LHCN-M2 (cell line): ENCODE measurements at places on chromosomes 1 and 21. TPM values are rescaled to one million over a fixed set of nuclear protein-coding genes. Genes with fewer than 3 reads are reported as not detected.

The DEPDC1 gene
- total RNA-seq = 134 and 141 TPM in 2 replicates

The PLEKHO1 gene
- total RNA-seq = 107 and 111 TPM in 2 replicates

The LCE1B gene
- not detected in 2 replicates for total RNA-seq

The PDXK gene
- 47.6 and 59.9 TPM in 2 replicates for total RNA-seq

The CDC14A gene
- total RNA-seq = 5.8 and 6.7 TPM in 2 replicates
